ENCODE measurements at places on chromosomes 6 and 20. TPM values are rescaled to one million over a fixed set of nuclear protein-coding genes. Genes with fewer than 3 reads are reported as not detected.

CD109 gene
- 273 TPM for total RNA-seq

OTOR gene
- total RNA-seq, result not detected

EIF6 gene
- total RNA-seq, result 203 TPM

TMEM217 gene
- total RNA-seq, result 1.7 TPM

ZNF391 gene
- total RNA-seq, result 10.4 TPM

CTSZ gene
- total RNA-seq, result 139 TPM

PLCB1 gene
- 0.67 TPM for total RNA-seq

FAM162B gene
- not detected for total RNA-seq

KCNB1 gene
- total RNA-seq, result not detected

MEP1A gene
- total RNA-seq, result 0.19 TPM

DNA sequence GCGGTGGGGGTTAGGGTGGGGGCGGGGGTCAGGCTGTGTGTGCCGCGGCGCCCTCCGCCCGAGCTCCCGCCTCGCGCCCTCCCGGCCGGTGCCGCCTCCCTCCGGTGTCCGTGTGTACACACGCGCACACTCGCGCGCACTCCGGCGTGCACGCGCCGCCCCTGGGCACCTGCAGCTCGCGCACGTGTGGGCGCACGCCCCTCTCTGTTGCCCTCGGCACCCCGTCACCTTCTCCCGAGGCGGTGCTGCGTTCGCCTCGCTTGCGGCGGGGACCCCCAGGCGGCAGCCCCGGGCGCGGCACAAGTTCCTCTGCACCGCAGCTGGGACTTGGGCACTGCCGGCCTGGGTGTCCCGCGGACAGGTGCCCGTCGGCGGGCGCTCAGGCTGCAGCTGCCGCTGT lies 525 bp downstream of the MACROD2 start:
- DNase-seq, result peak; percentile 41

DNA sequence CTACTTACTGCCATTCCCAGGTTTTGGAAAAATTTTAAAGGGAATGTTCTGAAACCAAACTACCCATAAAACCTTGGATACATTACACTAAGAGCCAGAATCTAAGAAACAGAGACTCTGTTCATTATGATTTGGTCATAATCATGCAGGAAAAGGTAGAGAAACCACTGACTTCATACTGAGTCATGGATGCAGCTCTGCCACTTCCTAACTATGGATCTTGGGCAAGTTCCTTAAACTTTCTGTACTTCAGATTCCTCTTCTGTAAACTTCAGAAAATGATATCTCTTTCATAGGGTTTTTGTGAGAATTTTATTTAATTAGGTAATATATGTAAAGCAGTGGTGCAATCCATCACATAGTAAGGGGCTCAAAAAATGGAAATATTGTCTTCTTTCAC lies 20.0 kb downstream of the PLA2G7 start:
- peak; percentile 82 for DNase-seq

GRCh38 chr6:56625356-56625755 lies 17.3 kb downstream of the DST start:
- no peak for DNase-seq

DNA sequence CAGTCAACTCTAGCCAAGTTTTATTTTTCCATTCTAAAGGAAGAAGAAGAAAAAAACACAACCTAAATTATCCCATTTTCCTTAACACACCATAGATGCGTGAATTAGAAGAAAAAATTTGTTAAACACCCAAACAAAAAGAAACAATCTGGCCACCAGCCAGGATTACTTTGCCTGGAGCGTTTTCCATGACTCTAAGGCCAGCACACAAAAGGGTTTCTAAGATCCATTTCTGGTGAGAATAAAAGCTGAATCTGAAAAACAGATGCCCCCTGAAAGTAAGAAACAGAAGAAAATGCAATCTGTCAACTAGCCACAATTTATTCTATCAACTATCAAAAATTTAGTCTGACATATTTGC lies 267.2 kb upstream of the SULF2 start:
- peak; percentile 63 for DNase-seq

DNA sequence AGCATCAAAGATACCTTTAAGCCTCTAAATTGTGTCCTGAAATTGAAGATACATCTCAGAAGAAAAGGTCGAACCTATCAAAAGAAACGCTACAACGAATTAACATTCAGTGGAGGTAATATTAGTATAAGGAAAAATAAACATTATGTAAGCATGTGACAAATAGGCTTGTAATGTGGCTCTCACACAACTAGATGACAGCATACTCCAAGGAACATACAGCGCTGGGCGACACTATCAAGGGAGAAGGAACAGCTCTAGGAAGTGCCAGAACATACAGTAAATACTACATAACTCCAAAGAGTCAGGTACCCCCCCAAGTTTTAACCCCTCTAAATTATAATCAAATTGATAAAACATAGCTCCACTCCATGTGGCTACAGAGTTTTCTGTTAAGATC lies 103.5 kb downstream of the LAMP5 start:
- peak; percentile 25 for DNase-seq

All from mammary epithelial cell (primary cell).